ENCODE measurements at places on chromosomes 1 and 21.
A peak's percentile ranks its signal among the peaks of the same experiment; 100 is the strongest.

- no peak for DNase-seq
These were observed 48.3 kb downstream of the DDR2 start for GRCh38 chr1:162680419-162681121.

DNA sequence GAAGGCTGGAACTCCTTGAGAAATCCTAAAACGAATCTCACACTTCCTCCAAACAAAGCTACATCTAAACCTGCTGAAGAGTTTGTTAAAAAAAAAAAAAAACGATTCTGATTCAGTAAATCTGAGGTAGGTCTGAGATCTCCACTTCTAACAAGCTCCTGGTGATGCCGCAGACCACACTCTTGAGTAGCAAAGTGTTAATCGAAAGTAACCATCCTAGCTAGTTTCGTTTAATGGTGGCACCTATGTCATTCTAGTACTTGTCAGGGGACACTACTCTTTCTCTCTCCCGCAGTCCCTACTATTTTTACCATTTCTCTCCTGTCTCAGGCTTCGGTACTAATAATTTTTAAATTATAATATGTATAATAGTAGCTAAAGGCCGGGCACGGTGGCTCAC lies 2.1 kb downstream of the CLCC1 start:
- DNase-seq, result no peak

DNA sequence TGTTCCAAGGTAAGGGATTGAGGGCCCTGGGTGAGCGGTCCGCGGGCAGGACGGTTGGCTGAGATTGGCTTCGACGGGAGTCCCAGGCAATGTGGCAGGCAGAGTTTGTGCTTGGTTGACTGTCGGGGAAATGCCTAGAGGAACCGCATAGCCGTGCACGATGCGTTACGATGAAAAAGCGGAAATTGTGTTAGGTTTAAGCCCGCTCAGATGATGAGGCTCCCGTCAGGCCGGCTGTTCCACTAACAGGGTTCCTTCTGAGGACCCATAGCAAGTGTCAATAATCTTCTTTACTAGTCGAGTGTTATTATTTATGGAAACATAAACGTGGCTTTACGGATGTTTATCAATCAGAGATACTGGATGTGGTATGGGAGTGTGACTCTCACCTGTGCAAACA lies 117.8 kb upstream of the COL6A1 start:
- DNase-seq, result no peak

DNA sequence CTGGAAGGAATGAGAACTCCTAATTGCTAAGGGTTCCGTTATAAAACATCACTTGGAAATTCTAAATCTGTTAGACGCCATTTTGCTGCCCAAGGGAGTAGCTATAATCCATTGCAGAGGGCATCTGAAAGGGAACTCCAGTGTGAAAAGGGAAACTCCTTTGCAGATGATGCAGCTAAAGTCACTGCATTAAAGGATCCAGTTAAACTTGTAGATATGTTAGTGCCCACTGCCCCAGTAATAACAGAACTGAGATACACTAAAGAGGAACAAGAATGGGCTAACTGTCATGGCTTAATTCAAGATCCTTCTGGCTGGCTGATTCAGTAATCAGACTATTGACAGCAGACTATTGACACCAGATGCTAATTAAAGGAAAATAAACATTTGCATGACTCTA lies 81.8 kb upstream of the KIAA0040 start:
- no peak for DNase-seq

- no peak for DNase-seq
These were observed 70.6 kb downstream of the LMO4 start for GRCh38 chr1:87399264-87399663.

GRCh38 chr1:221099747-221100595 lies 220.7 kb downstream of the HLX start:
- no peak for DNase-seq

GRCh38 chr1:110188035-110188618 lies 22.0 kb upstream of the KCNC4 start:
- no peak for DNase-seq

DNA sequence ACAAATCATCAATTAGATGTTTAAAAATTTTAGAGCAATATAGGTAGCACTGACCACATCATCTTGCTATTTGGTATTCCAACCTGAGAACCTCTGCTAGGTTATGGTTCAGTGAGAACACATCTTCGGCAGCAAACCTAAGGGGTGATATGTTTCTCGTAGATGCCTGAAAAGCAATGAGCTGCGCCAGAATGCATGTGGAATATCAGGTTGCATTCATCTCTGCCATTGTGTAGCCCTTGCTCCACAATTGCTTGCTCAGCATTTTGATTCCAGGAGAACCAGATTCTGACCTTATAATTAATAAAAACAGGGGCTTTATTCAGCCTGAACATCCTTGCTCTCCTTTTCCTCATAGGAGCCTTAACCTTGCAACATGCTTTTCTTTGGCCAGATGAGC lies 408.1 kb downstream of the USH2A start:
- no peak for DNase-seq

DNA sequence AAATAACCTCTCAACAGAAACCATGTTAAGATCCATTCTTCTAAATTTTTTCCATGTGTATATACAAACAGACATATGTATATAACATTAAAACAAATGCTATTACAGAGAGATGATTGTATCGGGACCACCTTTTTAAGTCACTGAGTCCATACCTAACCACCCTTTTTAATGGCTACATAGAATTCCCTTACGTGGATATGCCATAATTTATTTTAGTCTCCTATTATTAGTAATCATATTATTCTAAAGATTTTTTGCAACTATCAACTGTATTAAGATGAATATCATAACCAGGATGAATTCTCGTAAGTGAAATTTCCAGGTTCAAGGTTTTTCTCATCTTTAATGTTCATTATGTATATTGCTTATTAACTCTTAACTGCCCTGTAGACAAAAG lies 259.7 kb downstream of the HHAT start:
- DNase-seq, result no peak

DNA sequence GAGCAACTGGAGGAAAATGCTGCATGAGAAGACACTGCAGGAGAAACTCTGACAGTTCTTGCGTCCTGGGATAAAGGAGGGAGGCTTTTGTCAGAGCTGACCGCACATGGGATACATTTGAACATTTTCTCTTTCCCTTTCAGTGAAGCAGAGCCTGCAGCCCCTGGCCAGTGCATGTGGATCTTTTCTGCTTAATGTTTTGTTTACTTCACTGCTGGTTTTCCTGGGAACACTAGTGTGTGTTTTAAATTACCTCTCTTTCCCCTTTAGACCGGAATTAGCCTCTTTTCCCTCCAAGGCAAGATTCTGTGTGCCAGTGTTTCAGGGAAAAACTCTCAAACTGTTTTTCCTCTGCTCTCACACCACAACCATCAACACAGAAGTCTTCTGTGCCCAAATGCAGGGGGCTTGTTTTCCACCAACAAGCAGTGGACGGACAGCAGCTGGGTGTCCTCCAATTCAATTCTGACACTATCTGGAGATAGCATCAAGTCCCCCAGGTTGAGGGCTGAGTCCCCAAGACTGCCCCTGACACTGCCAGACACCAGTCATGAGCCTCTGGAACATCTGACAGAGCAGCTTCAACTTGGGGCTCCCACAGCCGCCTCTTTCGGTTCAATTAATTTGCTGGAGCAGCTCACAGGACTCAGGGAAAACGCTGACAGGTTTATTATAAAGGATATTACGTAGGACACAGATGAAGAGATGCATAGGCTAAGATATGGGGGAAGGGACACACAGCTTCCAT lies 136.2 kb downstream of the RHOU start:
- DNase-seq, result peak; percentile 68
